ENCODE measurements at places on chromosomes 4 and X.

DNA sequence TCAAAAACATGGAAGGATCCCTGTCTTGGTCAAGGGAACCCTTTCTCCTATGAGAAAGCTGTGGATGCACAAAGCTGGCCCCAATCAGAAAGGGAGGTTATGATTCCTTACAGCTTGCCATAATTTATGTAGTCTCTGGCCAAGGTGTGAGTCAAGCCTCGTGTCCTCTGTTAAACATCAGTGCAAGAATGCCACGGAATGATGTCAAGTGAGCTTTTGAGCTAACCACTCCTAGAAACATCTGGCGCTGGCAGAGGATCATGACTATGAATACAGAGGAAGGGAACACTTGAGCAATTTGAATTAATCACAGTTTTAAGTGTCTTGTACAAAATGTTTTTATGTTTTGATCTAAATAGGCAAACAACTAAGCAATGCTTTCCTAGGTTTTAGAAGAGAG is 51.5 kb upstream of the RAP2C start:
- DNase-seq, result no peak

DNA sequence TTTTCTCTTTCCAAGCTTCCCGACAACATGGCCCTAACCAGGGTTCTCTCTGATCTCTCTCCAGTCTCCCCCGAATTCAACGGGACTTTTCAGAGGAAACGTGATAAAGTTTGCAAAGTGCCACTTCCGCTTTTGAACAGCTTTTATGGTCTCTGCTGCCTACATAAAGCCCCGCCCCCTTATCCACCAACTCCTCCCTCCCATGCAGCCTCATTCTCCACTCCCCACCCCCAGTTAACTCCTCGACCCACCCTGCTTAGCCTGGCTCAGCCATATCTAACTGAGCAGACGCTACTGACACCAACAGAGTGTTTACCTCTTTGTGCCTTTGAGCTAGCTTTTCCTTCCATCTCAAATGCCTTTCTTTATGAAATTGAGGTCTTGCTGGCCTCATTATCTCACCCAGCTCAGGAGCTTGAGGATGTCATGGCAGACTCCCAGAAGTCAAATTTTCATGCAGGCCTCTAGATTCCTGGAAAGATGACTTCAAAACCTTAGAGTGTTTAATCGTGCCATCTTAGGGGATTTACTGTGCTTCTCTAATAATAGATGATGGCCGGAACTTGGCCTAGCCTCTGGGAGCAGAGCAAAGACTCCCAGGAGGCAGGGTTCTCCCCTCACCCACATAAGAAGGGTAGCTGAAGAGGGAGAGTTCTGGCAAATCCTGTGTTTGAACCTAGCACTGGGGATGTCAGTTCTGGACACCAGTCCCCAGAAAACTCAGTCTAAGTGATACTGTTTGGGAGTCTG is 606.0 kb downstream of the BCOR start:
- DNase-seq, result no peak

DNA sequence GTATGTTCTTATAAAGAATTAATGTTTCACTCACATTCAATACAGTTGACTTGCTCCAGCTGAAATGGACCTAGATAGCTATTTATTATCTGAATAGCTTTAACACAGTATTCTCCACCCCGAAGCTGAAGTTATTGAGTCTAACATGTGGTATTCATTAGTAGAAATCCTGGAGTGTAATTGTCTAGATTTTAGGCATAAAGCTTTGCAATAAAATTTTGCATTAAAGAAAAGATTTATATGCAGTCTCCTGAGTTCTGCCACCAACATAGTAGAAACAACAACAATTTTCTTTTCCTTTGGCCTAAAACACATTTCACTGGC is 90.2 kb upstream of the DCLK2 start:
- DNase-seq, result no peak

GRCh38 chrX:13220916-13221315 is 98.9 kb downstream of the ATXN3L start:
- DNase-seq, result no peak

DNA sequence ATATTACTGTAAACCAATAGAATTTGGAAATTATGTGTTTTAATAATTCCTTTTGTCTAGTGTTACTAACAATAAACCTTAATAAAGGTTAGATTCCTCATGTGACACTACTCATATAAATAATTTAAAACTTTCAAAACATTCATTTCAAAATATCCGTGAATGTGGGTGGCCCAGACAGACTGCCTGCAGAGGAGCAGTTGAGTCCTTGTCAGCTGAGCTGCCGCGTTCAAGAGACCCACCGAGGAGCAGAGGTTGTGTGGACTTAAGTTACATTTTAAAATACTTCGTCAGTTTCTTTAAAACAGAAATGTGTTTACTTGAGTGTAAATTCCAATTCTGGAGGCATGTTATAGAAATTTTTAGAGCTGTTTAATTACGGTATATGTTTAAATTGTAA is 64.2 kb upstream of the HGFAC start:
- DNase-seq, result no peak
